ENCODE measurements at places on chromosomes 12 and 14.

DNA sequence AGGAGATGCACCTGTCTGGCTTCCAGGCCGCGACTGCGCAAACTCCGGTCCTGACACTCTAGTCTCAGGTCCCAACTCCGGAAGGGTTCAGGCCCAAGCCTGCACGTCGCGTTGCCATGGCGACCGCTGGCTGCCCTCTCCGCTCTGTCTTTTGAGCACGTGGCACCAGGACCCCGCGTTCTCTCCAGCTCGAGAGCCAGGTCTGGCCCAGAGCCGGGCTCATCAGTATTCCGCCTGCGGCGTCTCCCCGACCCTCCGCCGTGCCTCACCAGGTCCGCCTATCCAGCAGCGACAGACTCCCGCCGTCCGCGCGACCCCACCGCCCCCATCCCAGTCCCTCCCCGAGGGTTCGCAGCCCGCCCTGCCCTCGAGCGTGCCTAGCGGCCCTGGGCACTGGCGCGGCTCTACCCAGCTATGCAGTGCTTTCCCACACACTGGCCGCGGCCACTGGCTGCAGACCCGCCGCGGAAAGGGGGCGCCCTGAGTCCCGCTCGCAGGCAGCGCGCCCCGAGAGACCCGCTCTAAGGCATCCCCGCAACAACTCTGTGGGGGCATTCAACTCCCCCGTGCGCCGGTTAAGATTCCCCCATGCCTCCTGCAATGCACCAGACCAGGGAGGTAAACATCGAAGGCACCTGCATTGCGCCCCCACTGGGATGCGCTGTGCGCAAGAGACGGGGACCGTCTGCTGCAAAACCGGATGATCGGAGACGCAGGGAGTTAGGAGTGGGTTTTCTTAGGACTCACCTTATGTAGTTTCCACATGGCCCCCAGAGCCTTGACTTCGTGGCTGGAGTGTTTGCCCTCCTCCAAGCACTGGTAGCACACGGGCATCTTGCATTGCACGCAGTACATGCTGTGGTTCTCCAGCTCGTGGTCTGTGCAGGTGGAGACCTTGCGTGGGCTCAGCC is 1.3 kb downstream of the TRIM9 start:
- no peak for DNase-seq

DNA sequence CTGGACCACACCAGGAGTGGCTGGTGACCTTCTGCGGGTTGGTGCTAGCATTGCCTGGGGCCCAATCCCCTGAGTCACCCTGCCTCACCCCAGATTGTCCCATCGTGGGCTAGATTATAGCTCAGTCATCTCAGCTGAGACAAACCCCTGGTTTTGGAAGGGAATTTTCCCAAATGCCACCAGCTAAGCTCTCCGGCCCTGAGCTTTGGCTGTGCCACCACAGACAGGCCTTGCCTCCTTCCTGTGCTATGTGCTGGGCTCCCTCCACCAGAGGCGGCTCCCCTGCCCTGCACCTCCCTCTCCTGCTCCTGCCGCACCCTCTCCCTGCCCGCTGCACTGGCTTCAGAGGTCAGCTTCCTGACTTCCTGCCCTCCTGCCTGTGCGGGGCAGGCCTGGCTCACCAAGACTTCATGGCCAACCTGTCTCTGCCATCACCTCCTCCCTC is 196.3 kb downstream of the TSPAN9 start:
- no peak for DNase-seq

- DNase-seq = no peak
Observed at GRCh38 chr14:53161758-53162435, 8.8 kb upstream of the DDHD1 start.

- DNase-seq = peak; percentile 17
Observed at GRCh38 chr14:97655169-97655948, 858.2 kb downstream of the VRK1 start.

GRCh38 chr14:64676410-64677008 is 27.7 kb upstream of the PLEKHG3 start:
- no peak for DNase-seq

GRCh38 chr14:38217553-38217952 is 9.8 kb downstream of the SSTR1 start:
- DNase-seq = no peak

DNA sequence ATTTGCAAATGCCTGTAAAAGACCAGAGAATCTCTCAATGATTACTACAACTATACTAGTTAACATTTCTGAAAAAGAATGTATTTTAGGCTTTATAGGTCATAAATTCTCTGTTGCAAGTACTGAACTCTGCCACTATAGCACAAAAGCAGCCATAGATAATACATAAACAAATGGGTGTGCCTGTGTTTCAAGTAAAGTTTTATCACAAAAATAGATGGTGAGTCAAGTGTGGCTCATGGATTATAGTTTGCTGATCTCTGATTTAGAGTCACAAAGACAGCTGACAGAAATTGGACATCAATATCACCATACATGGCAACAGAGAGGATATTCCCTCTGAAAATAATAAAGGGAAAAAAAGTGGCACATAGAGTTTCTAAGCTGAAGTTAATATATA is 68.1 kb downstream of the FSCB start:
- DNase-seq = no peak

DNA sequence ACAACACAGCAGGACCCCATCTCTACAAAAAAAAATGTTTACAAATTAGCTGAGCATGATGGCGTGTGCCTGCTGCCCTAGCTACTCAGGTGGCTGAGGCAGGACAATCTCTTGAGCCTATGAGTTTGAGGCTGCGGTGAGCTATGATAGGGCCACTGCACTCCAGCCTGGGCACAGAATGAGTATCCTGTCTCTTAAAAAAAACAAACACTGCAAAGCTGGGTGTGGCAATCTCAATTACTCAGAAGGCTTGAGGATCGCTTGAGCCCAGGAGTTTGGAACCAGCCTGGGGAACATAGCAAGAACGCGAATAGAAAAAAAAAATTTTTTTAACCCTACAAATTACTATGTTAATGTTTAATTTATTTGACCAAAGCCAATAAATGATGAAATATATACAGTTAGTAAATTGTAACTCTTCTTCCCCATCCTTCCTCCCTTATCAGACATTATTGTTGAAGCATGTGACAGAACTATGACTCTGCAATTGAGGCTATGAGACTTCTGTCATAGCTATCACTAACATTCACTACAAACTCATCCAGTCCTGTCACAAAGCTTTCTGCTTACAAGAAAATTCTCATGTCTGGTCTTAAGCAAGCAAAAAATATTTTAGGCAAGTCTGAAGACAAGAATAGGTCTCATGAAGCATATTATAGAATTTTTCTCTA is 9.8 kb downstream of the BTBD7 start:
- no peak for DNase-seq

- DNase-seq = no peak
Observed at GRCh38 chr12:132432721-132433577, 57.0 kb upstream of the FBRSL1 start.

DNA sequence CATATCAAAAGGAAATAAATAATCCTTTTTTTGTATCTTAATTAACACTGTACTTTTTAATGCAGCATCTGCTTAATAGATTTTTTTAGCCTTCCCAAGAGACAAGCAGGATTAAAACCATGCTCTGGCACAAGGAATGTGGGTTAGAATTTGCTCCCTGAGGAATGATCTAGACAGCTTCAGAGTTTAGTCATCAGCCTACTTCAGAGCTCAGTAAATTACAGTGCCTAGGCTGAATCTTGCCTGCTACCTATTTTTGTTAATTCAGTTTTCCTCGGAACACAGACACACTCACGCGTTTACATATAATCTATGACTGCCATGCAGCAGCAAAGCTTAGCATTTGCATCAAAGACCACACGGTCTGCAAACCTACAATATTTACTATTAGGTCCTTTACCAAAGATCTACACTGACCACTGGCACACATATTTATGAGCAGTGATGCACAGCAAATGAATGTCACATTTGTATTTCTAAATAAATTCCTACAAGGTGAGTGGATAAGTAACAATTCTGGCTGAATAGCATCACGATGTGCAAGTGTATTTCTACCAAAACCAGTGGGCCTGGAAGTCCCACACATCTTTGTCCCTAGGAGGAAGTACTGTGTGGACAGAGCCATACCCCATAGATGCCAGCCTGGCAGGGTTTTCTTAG is 309.8 kb upstream of the TMEM132C start:
- DNase-seq = no peak
